Lung microvascular endothelial cell (primary cell): ENCODE measurements at places on chromosomes 12 and 14. TPM values are rescaled to one million over a fixed set of nuclear protein-coding genes. Genes with fewer than 3 reads are reported as not detected.

- DNase-seq = no peak
These were observed 14.7 kb upstream of the HHIPL1 start for GRCh38 chr14:99630202-99630601.

DNA sequence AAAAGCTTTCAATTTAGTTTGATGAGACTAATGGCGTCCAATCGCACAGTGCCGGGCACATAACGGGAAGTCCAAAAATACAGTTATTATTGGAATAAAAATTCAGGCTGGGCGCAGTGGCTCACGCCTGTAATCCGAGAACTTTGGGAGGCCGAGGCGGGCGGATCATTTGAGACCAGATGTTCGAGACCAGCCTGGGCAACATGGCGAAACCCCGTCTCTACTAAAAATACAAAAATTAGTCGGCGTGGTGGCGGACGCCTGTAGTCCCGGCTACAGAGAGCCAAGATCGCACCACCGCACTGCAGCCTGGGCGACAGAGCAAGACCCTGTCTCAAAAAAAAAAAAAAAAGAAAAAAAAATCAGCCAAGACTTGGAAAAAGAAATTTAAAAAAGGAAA, 1.2 kb upstream of the FKBP4 start:
- no peak for DNase-seq

The PLEKHD1 gene
- under 0.01 TPM in 1 of 2 replicates, not detected in the other for total RNA-seq

The TDRD9 gene
- under 0.01 and 0.99 TPM in 2 replicates for total RNA-seq

GRCh38 chr14:57403521-57403864, 13.1 kb downstream of the NAA30 start:
- DNase-seq = no peak

DNA sequence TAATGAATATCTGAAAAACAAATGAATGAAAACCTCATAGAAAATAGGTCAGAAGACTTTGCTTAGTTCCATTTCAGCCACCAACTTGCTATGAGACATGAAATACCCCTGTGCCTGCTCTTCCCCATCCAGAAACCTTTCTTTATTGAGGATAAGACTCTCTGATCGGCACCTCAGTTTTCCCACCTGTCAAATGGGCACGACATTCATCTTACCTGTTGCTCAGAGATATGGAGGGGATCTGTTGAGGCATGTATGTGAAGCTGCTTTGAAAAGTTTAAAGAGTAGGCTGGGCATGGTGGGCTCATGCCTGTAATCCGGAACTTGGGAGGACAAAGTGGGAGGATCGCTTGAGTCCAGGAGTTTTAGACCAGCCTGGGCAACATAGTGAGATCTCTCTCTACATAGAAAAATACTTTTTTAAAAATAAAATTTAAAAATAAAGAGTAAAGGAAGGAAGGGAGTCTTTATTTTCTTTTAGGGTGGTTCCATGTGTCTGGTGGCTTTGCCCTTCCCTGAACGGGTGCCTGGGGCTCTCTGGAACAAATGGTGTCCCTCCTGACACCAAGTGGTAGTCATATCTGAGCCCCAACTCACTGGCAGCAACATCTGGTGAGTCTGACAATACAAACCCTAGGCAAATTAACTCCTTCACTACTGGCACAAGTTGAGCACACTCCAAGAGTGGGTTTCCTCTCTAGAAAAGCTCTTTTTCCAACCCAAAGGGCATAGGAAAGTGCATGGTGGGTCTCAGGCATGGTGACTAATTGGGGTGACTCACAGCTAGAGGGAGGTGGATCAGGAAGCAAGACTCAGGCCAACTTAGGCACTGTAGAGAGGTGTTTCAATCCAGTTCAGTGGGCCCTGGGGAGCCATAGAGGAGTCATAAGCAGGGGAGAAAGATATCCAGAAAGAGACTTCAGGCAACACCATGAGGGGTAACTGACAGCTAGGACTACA, 42.1 kb downstream of the MAP1LC3B2 start:
- peak; percentile 69 for DNase-seq
